ENCODE measurements at places on chromosomes 3 and 15. TPM values are rescaled to one million over a fixed set of nuclear protein-coding genes. Genes with fewer than 3 reads are reported as not detected.

DNA sequence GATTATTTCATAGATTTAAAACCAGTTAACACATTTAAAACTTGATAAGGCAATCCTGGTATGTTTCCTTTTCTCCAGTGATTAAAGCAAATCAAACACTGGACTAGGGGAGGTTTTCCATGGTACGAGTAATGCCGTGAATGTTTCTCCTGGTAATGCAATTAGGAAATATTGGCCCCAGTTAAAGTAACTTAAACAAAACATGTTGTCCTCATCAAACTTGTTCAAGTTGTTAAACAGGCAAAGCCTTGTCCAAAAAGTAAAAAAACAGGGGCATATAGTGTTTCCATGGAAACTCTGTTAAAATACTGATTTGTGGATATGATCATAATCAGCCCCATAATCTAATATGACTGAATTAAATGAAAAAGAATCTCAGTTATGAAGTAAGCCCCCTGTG, 13.1 kb upstream of the LRTM1 start:
- DNase-seq, result no peak

CXCR6 gene
- not detected for total RNA-seq

ISY1 gene
- total RNA-seq, result 12.5 TPM

SLC24A5 gene
- total RNA-seq, result not detected
